Activated T-cell treated with anti-CD3 and anti-CD28 coated beads for 48 hours (primary cell): ENCODE measurements at places on chromosomes 7 and 10.

- DNase-seq = no peak
Observed at GRCh38 chr7:18016547-18017444, 10.8 kb downstream of the PRPS1L1 start.

GRCh38 chr10:16909271-16909767 is 92.1 kb upstream of the RSU1 start:
- DNase-seq = no peak

DNA sequence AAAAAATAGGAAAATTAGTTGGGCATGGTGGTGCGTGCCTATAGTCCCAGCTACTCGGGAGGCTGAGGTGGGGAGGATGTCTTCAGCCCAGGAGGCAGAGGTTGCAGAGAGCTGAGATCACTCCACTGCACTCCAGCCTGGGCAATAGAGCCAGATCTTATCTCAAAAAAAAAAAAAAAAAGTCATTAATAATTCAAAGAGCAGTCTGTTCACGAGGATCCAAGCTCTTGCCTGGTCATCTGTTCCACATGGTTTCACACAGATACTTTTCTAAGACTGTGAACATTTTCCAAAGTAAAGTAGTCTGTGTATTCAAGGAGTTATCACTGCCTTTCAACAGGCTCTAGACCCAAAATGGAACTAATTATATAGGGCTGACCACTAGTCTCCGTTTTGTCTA is 86.9 kb downstream of the ZNF277 start:
- no peak for DNase-seq

DNA sequence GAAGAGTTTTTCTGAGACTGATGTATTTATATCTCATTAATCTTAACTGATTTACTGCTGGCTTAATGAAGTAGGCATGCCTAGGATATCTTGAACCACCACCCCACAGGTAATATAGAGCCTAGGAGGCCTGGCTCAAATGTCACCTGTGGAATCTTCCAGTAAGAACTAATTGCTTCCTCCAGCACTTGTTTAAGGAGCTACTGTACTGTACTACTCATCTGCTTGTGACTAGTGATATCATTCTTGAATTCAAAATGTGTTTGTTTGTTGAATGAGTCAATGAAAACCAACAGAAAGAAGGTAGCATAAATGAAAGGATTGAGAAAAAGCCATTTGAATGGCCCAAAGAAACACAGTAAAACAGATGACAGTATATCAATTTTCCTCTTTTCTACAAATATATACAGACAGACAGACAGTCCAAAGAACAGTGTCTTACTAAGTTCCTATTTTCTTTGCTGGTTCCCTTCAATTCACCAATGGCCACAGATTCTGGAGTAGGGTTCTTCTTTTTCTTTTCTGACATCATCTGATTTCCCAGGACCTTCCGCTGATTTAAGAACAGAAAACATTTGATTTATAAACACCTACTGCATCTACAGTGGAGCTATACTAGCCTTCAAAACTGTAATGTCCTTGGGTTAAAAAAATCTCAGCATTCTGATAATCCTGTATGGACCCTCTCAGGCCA is 43.7 kb upstream of the SLIT1 start:
- DNase-seq = no peak

DNA sequence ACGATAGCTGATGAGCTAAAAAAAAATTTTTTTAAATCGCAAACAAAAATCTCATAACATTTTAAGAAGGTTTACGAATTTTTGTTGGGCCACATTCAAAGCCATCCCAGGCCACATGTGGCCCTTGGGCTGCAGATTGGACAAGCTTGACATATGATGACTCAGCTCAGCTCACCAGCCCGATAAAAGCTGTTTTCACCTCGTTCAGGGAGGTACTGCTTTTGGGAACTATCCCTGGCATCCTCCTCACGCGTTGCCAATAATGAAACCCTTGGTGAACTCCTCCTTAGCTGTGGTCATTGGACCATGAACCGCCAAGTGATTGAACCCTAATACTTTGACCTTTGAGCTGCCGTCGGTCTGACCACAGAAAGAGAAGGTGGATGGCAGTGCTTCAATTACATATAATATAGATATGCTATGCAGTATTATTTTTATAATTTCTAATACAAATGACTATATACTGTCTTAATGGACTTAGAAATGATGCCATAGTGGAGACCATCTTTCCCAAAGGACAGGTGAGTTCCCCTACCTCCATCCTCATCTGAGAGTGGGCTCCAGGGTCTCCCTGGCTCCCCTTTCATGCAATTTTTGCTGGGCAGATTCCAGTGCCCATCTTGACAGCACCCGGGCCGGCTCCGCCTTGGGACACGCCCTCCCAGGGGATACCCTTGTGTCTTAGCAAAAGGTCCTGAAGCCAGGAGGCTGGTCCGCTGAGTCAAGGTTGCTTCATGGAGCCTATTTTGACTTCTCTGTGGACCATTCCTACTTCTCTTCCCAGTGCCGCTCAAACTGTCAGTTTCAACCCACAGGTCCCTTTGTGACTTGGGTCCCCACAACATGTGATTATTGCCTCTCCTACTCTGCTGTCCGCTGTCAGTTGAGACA is 707.2 kb downstream of the PARD3 start:
- DNase-seq = no peak

DNA sequence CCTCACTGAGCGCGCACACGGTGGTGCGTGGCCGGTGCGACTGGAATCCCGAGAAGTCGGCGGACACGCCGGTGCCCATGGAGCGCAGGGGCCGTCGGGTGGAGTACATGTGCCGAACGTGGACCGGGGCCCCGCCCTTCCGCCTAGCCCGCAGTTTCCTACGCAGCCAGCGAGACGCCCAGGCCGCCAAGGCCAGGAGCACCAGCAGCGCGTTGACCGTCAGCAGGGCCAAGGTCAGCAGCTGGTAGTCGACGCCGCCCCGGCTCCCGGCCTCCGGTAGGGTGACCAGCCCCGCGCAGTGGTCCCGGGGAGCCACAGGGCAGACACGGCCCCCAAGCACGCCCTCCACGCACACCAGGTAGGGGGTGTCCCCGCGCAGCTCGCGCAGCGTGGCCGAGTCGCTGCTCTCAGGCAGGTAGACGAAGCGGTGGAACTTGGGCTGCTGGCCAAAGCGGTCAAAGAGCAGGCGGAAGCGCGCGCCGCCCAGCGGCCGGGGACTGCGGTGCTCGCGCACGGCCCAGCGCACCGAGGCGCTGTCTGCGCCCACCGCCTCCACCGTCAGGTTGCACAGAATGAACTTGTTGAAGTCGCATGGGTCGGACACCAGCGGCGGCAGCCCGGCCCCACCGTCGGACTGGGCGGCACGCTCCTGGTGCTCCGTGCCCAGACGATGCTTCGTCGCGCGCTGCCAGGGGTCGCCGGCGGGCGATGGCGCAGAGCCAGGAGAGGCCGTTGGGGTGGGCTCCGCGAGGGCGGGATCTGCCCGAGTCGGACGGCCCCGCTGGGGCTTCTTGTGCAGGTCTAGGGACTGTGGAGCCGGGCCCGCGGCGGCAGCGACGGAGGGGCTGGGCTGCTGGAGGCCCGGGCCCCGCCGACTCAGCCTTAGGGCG is 2.2 kb downstream of the TRIL start:
- DNase-seq = no peak

GRCh38 chr7:16241017-16241416 is 180.3 kb downstream of the CRPPA start:
- DNase-seq = no peak

DNA sequence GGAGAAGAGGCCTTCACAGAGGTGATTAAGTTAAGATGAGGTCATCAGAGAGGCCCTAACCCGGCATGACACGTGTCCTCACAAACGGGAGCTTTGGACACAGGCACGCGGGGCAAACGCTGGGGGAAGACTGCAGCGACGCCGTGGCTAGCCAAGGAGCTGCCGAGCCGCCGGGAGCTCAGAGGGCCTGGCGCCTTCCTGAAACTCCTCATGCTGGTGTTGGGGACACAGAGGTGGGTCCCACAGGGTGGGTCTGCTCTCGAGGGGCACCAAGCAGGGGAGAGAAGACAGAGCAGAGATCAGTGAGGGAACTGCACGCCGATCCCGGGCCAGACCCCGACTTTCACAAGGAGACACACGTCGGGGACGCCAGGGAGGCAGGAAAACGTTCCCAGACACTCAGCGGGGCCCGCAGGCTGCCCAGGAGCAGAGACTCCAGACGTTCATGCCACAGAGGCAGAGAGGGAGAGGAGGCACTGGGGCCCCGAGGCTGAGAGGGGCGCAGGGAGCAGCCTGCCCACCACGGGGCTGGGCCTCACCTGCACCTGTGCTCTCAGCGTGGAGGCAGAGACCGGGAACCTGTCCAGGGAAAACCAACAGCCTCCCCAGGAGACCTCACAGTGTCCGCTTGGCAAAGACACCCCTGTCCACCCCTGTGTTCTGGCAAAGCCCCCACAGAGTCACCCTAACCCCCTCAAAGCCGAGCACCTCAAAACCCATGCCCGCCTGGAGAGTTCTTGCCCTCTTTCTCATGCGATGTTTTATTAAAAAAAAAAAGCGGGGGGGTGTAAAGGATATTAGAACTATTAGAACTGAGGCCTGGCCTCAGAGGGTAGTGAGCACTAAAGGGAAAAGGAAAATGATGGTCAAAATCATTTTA is 103.8 kb downstream of the PDGFA start:
- no peak for DNase-seq

GRCh38 chr10:102421507-102421756 is 796 bp downstream of the FBXL15 start:
- no peak for DNase-seq

DNA sequence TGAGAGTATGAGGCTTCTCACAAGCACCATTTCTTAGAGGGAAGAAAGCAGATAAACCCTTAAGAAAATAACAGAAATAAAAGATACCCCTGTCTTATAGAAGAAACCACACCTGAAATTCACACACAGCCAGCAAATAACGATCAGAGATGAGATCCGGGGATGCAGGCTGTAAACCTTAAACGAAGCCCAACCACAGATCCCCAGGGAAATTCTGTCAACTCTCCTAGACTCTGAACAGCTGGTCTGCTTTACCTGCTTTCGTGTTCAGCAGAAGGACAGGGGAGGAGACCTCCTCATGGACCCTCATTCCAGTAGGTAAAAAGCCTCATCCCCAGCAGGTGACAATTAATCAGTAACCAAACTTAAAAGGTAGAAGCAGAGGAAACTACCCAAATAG is 45.0 kb downstream of the VOPP1 start:
- DNase-seq = no peak

GRCh38 chr7:77538281-77539212 is 1.5 kb downstream of the PTPN12 start:
- DNase-seq = no peak
